NCI-H1105 (cell line): ENCODE measurements at places on chromosomes 2 and 18.
A peak's percentile ranks its signal among the peaks of the same experiment; 100 is the strongest.

DNA sequence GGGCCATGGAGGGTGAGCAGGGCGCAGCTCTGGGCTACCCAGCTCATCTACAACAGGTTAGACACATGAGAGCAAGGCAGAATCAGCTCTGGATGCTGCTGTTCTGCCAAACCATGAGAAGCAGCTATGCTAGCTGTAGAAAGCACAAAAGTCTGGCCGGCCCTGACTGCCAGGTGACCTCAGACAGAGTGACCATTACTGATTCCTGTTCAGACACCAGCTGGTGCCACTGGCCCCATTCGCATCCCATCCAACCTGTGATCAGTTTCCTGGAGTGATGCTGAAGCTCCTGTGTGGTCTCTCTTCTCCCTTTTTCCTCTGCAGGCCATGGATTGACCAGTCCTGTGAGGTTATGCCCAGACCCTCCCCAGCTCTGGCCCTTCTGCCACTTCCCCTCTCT lies 14.3 kb downstream of the RBMS1 start:
- no peak for DNase-seq

- DNase-seq = no peak
Observed at GRCh38 chr2:62966991-62967390, 83.6 kb upstream of the OTX1 start.

- no peak for DNase-seq
Observed at GRCh38 chr2:239717319-239717675, 307.8 kb downstream of the NDUFA10 start.

DNA sequence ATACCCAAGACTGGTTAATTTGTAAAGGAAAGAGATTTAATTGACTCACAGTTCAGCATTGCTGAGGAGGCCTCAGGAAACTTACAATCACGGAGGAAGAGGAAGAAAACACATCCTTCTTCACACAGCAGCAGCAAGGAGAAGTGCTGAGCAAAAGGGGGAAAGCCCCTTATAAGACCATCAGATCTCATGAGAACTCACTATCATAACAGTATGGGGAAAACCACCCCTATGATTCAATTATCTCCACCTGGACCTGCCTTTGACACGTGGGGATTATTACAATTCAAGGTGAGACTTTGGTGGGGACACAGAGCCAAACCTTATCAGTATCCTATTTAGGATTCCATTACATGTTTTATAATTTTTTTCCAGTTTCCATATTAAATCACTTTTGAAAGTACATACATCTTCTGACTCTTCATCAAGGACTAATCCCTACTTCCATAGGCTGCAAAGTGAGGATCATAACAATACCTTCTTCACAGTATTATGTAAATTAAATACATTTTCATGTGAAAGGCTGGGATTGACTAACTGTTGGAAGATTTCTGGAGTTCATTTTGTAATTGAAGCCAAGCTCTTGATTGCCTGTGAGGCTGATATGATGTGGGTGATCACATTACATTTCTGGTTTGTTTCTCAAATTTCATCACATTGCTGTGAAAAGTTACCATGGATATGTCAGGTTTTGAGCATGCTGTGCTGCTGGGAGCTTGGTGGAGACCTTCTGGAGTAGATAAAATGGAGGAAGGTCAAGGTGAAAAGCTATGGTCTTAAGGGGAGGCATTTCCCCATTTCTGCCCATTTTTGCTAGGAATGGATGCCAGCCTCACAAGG lies 31.7 kb upstream of the CERS6 start:
- no peak for DNase-seq

- DNase-seq = peak; percentile 52
Observed at GRCh38 chr18:39799006-39799405, 2156.0 kb upstream of the PIK3C3 start.

- no peak for DNase-seq
Observed at GRCh38 chr2:38330754-38331153, 46.3 kb downstream of the ATL2 start.

DNA sequence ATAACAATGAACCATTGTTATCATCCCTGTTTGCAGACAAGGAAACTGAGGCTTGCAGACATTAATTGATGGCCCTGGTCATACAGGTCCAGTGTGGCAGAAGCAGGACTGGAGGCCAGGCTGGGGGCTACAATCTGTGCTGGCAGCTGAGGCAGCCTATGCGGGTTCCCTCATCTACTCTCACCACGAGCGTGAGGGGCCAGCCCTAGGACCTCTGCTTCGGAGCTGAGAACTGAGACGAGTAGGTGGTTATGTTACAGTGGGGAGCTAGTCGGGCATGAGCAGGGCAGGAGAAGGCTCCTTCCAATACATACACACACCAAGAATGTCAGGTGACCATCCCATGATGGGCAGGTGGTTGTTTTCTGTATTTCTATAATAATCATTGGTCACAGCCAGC lies 82.2 kb upstream of the ASB18 start:
- no peak for DNase-seq

- no peak for DNase-seq
Observed at GRCh38 chr2:228703152-228703551, 521.7 kb upstream of the SPHKAP start.

GRCh38 chr2:239252393-239252792 lies 148.4 kb downstream of the HDAC4 start:
- DNase-seq = no peak

DNA sequence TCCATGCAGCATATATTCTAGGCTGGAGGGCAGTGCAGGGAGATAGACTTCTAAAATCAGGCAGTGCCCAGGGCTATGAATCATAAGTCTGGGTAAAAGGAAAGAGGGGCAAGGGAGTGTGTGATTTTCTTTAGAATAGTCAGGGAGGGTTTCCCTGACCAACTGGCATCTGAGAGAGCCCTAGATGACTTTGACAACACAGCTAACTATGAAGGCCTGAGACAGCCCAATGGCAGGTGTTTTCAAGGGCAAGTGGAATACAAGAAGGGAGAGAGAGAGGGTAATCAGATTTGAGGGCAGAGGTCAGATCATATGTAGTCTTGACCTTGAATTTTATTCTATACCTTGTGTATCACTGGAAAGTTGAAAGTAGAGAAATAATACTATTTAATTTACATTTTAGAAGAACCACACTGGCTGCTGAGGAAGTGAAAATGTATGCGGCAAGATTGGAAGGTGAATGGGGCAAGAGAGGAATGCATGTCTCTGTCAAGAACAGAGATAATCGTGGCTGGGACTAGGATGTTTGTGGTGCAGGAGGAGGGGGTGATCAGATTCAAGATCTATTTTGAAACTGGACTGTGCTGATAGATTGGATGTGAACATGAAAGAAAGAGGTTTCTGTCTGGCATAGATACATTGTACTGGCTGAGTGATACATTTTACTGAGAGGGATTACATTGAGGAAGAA lies 1.9 kb upstream of the ITGB6 start:
- no peak for DNase-seq

- no peak for DNase-seq
Observed at GRCh38 chr2:172332507-172332906, 94.9 kb upstream of the ITGA6 start.

GRCh38 chr2:84942964-84943421 lies 28.0 kb upstream of the KCMF1 start:
- DNase-seq = no peak

GRCh38 chr2:66185497-66186054 lies 249.3 kb upstream of the MEIS1 start:
- no peak for DNase-seq

DNA sequence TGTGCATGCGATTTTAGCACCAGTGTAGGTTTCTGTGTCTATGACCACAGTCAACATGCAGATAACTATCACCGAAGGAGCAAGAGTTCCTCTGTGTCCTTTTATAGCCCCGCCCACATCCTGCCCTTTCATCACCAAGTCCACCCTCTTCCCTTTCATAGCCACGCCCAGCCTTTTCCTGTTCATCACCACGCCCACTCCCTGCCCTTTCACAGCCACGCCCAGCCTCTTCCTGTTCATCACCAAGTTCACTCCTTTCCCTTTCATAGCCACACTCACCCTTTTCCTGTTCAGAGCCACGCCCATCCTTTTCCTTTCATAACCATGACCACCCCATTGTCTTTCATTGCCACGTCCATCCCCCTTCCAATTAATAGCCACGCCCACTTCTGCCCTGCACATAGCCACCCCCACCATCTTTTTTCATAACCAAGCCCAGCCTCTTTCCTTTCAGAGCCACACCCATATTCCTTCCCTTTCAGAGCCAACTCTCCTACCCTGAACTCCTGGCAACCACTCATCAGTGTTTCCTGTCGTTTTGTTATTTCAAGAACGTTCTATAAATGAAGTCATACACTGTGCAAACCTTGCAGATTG lies 273.9 kb downstream of the MYT1L start:
- no peak for DNase-seq

DNA sequence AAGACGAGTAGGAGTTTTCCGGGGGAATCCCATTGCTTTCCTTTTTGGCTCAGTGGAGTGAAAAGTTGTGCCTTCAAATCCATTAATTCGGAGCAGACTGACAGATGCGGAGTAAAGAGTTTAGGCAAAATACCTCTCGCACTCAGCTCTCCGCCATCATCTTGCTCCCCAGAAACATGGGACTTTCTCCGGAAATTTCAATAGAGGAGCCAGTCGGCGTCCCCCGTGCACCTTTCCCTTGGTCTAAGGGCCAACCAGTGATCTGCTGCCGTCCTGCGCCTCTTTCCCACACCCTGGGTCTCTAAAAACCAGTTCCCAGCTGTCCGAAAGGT lies 318 bp downstream of the TYW5 start:
- DNase-seq = no peak
